Thyroid gland (tissue), 4 donors: ENCODE measurements at places on chromosomes 5 and 9. TPM values are rescaled to one million over a fixed set of nuclear protein-coding genes. Genes with fewer than 3 reads are reported as not detected.

IGFBPL1 gene
- total RNA-seq: 32.1 TPM

C5 gene
- 3.2 TPM for total RNA-seq

HK3 gene
- total RNA-seq: 3.1 TPM

PAPPA gene
- 3.4 TPM for total RNA-seq

- no peaks in the 10 kb centered on the region for H3K27me3 ChIP-seq
- H3K4me1 ChIP-seq: peaks cover 3% of the 10 kb centered on the region
- peak overlapping the region; percentile 95 for H3K27ac ChIP-seq
These were observed 2.1 kb upstream of the MLLT3 start for GRCh38 chr9:20624201-20625002.

GRCh38 chr5:19655627-19656026 is 332.4 kb downstream of the CDH18 start:
- H3K4me3 ChIP-seq: no peak overlapping the region
- H3K36me3 ChIP-seq: no peaks in the 10 kb centered on the region
- no peaks in the 10 kb centered on the region for H3K4me1 ChIP-seq
- DNase-seq: no peak
- H3K27me3 ChIP-seq: no peaks in the 10 kb centered on the region

DNA sequence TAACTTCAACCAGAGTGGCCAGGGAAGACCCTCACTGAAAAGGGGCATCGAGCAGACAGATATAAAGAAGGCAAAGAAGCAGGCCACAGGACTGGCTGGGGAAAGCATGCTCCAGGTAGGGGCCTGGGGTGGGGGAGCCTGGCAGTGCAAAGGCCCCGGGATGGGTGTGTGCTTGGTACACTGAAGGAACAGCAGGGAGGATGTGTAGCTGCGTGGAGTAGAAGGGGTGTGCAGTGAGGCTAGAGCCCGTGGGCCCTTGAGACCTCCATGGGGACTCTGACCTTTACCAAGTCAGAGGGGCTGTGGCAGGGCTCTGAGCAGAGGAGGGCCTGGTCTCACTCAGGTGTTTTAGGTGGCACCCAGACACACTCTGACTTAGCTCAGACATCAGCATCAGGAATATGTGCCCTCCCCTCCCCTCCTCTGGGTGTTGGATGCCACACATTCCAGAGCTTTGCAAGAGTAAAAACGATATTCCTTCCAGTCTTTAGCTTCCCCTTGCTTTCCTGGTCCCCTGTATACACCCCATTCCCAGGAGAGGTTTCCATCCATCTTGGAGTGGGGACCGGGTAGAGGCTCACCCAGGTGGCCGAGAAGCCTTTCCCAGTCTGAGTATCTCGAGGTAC is 7.6 kb downstream of the TRIM7 start:
- no peaks in the 10 kb centered on the region for H3K27me3 ChIP-seq
- no peak overlapping the region for H3K4me3 ChIP-seq
- no peak overlapping the region for H3K27ac ChIP-seq

- no peak for DNase-seq
- H3K4me1 ChIP-seq: no peaks in the 10 kb centered on the region
- H3K36me3 ChIP-seq: no peaks in the 10 kb centered on the region
- H3K4me3 ChIP-seq: no peak overlapping the region
- H3K27me3 ChIP-seq: no peaks in the 10 kb centered on the region
- no peak overlapping the region for H3K27ac ChIP-seq
These were observed 95.5 kb downstream of the F2RL2 start for GRCh38 chr5:76527685-76528161.

DNA sequence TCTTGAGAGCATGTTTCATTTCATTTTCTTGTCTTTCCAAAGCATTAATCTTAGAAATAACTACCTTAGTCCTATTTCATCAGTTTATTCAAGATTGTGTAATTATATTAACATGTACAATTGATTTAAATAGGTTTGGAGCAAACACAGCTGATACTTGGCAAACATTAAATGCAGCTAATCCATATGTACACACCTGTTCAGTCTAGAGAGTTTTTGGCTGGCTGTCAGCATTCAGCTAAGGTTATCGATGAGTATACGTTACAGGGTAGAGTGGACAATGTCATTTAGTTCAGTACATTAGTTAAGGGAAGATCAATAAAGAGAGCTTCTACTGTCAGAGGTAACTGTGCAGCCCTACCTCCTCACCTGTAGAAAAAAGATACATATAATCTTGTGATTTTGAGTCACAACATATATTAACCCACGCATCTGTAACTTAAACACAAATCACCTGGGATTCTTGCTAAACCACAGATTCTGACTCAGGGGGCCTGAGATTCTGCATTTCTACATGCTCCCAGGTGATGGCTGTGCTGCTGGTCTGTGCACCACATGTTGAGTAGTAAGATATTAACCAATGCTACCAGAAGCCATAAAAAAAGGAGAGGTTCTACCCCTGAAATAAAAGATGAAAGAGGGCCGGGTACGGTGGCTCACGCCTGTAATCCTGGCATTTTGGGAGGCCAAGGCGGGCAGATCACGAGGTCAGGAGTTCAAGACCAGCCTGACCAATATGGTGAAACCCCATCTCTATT is 34.1 kb upstream of the PCA3 start:
- no peak overlapping the region for H3K4me3 ChIP-seq
- no peaks in the 10 kb centered on the region for H3K36me3 ChIP-seq
- peaks cover 4% of the 10 kb centered on the region for H3K4me1 ChIP-seq
- no peaks in the 10 kb centered on the region for H3K27me3 ChIP-seq
- no peak overlapping the region for H3K27ac ChIP-seq
- no peak for DNase-seq

DNA sequence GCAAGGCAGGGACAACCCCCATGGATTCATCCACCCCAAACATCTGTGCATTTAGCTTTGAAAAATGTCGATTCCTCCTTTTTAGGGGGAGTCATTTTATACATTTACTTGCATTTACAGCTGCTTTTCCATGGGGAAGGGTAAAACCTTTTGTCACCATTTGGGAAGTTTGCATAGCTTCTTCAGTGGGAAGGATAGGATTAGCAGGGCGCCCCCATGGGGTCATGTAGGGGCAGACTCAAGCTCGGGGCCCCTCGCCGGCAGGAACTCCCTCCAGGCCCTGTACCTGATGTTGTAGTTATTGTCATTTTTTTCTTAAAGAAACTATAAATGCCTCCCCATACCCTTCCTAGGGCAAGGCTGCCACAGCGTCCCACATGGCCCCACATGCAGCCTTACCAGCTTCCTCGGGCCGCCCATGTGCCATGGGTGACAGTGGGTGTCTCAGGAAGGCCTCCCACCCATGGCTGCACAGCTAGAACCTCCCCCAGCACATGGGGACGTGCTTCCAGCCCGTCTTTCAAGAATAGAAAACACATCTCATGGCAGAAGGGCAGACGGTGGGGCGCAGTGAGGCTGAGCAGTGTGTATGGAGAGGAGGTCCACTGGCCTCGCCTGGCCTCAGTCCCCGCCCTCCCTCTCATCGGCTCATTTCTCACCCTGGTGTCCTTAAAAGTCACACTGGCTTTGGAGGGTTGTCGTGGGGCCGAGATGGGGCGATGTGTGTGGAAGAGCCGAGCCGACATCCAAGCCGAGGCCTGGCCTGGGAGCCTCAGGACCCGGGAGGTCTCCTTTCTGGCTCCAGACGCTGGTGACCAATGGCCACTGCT is 76.1 kb upstream of the OTULINL start:
- no peak overlapping the region for H3K4me3 ChIP-seq
- peaks cover 8% of the 10 kb centered on the region for H3K36me3 ChIP-seq
- no peak for DNase-seq
- H3K27me3 ChIP-seq: no peaks in the 10 kb centered on the region

GRCh38 chr9:70506159-70506558 is 91.7 kb upstream of the KLF9 start:
- H3K27me3 ChIP-seq: no peaks in the 10 kb centered on the region
- H3K4me3 ChIP-seq: no peak overlapping the region
- no peak overlapping the region for H3K27ac ChIP-seq
- DNase-seq: no peak
- H3K4me1 ChIP-seq: no peaks in the 10 kb centered on the region

DNA sequence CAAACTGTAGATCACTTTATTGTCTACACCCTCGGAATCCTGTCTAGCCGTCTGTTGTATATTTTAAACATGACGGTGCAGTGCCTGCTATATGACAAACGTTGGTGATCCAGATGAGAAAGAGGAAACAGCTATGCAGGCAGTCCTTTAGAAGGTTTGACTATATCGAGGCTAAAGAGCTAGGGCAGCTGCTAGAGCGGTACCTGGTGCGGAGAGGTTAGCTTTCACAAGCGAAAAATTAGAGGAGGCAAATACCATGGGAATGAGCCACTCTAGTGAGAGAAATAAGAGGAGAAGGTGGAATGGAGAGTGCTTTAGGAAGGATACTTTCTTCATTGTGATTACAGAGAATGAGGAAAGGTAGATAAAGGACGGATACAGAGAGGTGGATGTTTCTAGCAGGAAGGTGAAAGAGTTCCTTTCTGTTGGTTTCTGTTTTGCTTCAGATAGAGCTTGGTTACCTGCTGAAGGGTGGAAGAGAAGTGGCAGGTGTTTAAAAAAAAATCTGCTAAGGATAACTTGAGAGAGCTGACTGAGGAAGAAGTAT is 959 bp upstream of the FBXL17 start:
- H3K4me3 ChIP-seq: peak overlapping the region; percentile 75
- no peaks in the 10 kb centered on the region for H3K27me3 ChIP-seq
- DNase-seq: no peak
- peaks cover 15% of the 10 kb centered on the region for H3K4me1 ChIP-seq

- no peak overlapping the region for H3K27ac ChIP-seq
- no peaks in the 10 kb centered on the region for H3K27me3 ChIP-seq
- H3K4me1 ChIP-seq: no peaks in the 10 kb centered on the region
- no peaks in the 10 kb centered on the region for H3K36me3 ChIP-seq
- DNase-seq: peak; percentile 63
These were observed 5.6 kb upstream of the CAMK2A start for GRCh38 chr5:150295172-150295634.

GRCh38 chr5:21121213-21121612 is 1133.2 kb upstream of the CDH18 start:
- no peaks in the 10 kb centered on the region for H3K27me3 ChIP-seq
- DNase-seq: no peak
- no peak overlapping the region for H3K4me3 ChIP-seq
- no peak overlapping the region for H3K27ac ChIP-seq

DNA sequence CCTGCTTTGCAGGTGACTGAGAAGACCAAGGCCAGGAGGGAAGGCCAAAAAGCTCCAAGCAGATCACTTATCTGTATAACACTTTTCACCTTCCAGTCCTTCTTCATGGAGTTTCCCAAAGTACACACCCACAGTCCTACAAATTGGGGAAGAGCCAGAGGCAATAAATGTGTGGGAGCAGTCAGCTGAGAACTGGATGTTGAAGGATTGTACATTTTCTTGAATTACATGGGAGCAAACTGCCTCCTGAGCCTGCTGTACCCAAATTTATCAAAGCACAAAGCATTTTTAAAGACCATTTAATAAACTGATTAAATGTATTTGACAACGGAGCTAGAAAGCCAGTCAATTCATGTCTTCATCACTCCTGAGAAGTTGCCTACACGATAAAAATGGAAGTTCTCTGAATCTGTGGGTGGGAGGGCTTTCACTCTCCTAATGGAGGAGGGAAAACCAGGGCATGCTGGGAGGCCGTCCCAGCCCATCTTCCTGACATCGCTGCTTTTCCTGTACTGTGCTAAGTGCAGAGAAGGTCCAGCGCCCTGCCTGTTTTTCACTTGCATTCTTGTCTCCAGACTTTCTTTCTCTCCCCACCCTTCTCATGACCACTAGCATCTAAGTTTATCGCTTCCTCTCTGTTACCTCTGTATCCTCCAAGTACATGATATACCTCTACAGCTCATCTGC is 79.0 kb downstream of the KCNIP1 start:
- H3K4me1 ChIP-seq: no peaks in the 10 kb centered on the region
- DNase-seq: no peak
- no peaks in the 10 kb centered on the region for H3K27me3 ChIP-seq
- no peak overlapping the region for H3K4me3 ChIP-seq
- H3K27ac ChIP-seq: no peak overlapping the region

DNA sequence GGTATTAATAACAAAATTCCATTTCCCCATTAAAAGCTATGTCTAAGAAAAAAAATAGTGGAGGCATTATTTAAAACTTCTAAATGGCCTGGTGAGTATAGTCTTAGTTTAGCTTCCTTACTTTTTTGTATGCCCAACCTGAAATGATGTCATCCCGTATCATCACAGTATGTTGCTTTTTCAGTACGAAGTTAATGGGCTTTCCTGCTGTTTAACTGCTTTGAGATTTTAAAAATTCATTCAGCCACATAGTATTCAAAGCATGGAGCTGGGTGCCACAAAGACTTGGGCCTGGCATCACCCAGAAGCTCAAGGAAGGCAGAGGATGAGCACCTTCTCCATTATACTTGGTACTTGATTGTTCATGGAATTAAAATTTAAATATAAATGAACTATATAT is 7.4 kb downstream of the F2RL2 start:
- H3K4me1 ChIP-seq: no peaks in the 10 kb centered on the region
- H3K4me3 ChIP-seq: no peak overlapping the region
- DNase-seq: no peak
- H3K36me3 ChIP-seq: peaks cover 5% of the 10 kb centered on the region
- no peaks in the 10 kb centered on the region for H3K27me3 ChIP-seq

GRCh38 chr9:76351006-76351405 is 43.2 kb downstream of the RFK start:
- H3K27ac ChIP-seq: no peak overlapping the region
- DNase-seq: no peak
- no peak overlapping the region for H3K4me3 ChIP-seq
- no peaks in the 10 kb centered on the region for H3K4me1 ChIP-seq
- no peaks in the 10 kb centered on the region for H3K27me3 ChIP-seq

GRCh38 chr5:13673511-13673910 is 271.0 kb downstream of the DNAH5 start:
- H3K36me3 ChIP-seq: no peaks in the 10 kb centered on the region
- no peaks in the 10 kb centered on the region for H3K27me3 ChIP-seq
- no peak overlapping the region for H3K4me3 ChIP-seq
- no peaks in the 10 kb centered on the region for H3K4me1 ChIP-seq
- DNase-seq: no peak

DNA sequence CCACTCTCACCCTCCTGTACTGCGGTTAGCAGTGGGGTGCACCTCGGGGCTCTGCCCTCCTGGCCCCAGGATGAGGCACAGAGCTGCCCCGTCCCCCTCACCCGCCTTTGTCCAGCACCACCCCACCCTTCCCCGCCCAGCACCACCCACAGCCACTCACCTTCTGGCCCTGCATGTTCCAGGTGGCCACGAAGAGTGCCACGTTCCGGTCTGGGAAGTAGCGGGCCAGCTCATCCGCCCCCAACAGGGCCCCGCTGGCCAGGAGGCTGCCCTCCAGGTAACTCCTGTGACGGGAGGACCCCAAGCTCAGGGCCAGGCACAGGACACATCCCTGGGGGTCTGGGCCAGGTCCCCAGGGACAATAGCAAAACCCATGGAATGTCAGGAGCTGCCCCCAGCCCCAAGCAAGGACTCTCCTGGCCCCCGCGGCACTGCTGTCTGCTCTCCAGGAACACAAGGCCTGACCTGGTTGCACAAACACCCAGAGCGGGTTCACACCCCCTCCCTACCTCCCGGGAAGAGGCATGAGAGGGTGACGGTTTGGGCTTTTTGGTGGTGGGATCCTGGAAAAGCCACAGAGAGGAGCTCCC is 5.0 kb downstream of the INPP5E start:
- H3K4me1 ChIP-seq: peaks cover 14% of the 10 kb centered on the region
- no peak overlapping the region for H3K27ac ChIP-seq
- H3K4me3 ChIP-seq: no peak overlapping the region
